D341Med (cell line): ENCODE measurements at places on chromosomes 3 and 15.

DNA sequence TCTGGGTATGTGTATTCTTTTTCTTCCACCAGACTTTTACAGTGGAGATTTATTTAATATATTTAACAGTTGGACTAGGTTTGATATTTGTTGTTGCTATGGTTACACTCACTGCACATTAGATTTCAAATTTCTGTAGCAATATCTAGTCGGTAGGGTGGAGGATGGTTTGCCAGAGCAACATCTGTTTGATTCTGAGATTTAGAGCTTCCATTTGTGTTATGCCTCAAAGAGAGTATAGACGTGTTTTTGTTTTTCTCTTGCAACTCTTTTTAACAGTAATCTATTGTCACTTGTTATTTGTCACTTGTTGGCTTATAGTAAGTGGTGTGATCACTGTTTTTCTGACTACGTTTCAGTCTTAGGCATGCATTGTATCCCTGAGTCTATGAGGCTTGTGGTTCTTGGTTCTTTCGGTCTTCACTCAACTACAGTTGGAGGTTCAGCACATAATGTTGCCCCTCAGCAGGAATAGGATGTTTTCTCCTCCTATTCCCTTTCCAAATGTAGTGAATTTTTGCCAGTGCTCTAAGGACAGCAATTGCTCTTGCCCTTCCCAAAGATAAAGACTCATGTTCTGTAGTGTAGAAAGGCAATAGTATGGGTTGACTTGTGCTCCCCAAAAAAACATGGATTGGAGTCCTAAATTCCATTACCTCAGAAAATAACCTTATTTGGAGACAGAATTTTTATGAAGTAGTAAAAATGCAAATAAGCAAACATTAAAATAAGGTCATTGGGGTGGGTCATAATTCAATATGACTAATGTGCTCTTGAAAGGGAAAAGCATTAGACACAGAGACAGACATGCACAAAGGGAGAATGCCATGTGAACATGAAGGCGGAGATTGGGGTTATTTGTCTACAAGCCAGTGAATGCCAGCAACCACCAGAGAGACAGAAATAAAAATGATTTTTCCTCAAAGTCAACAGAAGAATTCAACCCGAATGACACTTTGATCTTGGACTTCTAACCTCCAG is 692.1 kb downstream of the DIPK2A start:
- no peak for DNase-seq

DNA sequence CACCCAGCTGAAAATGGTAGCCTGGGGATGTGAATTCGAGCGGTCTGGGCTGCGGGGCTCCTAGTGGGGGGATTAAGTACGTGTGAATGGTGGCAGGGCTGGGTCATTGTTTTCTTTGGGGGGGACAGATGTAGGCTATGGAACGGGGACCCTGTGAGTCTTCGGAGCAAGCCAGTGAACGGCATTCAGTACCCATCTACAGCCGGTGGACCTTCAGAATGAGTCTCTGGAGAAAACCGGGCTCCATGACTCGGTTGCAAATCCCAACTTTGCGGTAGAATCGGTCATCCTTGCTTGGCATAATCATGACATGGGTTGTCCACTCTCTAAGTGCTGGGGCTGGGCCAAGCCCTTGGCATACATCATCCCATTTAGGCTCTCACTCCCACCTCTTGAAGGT is 7.2 kb upstream of the EOMES start:
- DNase-seq = no peak

- no peak for DNase-seq
These were observed 37.8 kb upstream of the TASOR start for GRCh38 chr3:56720849-56721248.

DNA sequence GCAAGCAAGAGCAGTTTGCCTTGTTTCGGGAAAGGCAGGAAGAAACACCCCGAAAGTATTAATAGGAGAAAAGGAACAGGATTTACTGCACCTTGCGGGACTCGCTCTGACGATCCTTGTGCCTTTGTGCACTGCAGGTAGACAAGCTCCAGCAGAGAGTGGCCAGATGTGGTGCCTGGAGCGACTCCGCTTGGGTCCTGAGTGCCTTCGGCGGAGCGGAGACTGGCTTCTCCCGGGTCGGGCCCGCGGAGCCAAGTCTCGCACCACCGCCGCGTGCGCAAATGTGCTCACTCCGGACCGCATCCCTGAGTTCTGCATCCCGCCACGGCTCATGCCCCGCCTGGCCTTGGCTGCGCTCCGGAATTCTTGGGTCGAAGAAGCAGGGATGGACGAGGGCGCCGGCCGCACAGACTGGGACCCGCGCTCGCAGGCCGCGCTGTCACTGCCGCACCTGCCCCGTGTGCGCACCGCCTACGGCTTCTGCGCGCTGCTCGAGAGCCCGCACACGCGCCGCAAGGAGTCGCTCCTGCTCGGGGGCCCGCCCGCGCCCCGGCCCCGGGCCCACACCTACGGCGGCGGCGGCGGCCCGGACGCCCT is 769 bp downstream of the C2CD4A start:
- DNase-seq = peak; percentile 58

- no peak for DNase-seq
These were observed 101.9 kb downstream of the KLHL25 start for GRCh38 chr15:85692873-85693272.

GRCh38 chr3:8884630-8885290 is 78.5 kb downstream of the RAD18 start:
- DNase-seq = no peak

- DNase-seq = no peak
These were observed 175.1 kb upstream of the PLSCR5 start for GRCh38 chr3:146780251-146780650.

GRCh38 chr3:53255423-53255774 is 423 bp downstream of the TKT start:
- peak; percentile 70 for DNase-seq

- DNase-seq = peak; percentile 52
These were observed 59.6 kb downstream of the ITGA11 start for GRCh38 chr15:68372291-68372811.

GRCh38 chr15:82062479-82063454 is 16.9 kb upstream of the MEX3B start:
- no peak for DNase-seq

DNA sequence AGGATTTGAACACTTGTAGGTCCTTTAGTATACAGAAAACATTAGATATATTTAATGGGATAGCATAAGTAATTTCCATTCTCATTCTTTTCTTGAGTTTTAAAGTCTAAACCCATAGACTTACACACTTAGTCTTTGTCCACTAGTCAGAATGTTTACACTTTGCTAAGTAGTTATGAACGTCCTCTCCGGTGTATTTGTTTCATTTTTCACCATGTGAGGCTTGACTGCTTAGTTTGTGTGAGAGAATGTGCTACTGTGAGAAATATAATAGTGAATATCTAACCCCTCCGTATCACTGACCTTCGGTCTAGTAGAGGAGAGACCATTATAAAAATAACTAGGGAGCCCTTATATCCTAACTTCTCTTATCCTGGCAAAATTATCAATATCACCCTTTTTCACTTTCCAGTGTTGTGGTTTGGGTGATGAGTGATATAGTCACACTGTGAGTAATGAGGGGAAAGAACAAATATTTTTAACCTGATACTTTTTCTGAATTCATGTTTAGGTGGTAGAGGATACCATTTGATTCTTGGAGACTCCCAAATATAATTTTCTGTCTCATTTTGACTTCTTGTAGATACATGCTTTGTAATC is 122.4 kb downstream of the UBE2E2 start:
- DNase-seq = no peak

GRCh38 chr3:75983609-75984290 is 198.4 kb upstream of the ZNF717 start:
- no peak for DNase-seq

DNA sequence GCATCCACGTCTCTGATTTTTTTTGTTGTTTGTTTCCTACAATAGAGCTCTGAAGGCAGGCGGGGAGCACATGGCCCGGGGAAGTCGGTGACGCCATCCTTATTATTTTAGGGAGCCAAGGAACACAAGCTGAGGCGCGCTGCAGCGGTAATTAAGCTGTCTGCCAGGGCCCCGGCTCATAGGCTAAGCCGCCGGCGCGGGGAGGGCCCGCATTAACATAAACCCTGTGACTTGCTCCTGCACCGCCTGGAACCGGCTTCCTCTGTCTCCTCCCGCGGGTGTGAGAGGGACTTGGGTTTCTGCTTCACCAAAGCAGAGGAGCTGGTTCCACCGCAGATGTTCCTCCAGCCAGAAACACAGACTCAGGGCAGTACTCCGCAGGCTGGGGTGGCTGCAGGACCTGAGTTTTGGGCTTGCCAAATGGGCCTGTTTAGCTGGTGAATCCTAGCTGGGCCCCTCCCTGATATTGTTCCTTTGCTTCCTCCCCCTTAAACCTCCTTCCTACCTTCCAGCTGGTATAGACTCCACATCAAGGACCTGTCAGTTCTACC is 25.3 kb downstream of the ANP32A start:
- DNase-seq = peak; percentile 96

DNA sequence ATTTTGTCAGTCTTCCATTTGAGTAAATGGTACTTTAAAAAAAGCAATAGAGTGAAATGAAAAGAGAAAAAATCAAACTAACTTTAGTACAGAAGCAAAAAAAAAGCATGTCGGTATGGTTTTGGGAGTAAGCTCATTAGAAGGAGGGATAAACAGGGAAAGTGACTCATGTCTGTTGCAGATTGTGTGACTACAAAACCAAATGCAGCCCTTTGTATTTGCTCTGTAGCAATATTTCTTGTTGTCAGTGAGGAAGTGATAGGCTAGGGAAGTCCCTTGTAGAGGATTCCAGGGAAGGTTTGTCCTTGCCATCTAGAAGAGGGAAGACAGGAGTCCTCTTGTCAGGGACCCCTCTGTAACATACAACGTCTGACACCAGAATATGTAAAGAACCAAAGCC is 150.5 kb upstream of the POU1F1 start:
- DNase-seq = no peak
